ENCODE measurements at places on chromosomes 1 and 21. TPM values are rescaled to one million over a fixed set of nuclear protein-coding genes. Genes with fewer than 3 reads are reported as not detected.

The LDLRAD1 gene
- total RNA-seq = not detected

DNA sequence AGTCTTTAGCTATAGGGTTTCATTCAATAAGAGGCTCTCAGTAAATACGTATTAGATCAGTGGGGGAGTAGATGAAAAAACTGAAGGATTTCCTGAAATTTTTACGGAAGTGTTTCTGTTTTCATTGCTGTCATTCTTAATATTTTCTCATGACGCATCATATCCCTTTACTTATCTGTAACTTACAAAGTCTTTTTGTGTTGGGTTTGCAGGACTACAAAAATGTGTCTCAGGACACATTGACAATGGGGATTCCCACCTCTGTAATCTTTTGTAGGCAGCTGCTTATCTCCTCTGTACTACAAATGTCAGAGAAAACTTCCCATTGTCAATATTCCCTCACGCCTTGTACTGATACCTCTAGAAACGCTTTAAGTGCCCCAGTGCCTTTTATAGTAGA is 35.5 kb downstream of the CRP start:
- H3K27me3 ChIP-seq = no peaks in the 10 kb centered on the region
- H3K4me3 ChIP-seq = no peak overlapping the region

The FCGR2B gene
- 3.1 TPM for total RNA-seq

The UBXN10 gene
- 16.2 TPM for total RNA-seq

GRCh38 chr1:29370067-29370466 is 133.7 kb downstream of the PTPRU start:
- H3K27me3 ChIP-seq = peaks cover 30% of the 10 kb centered on the region
- H3K36me3 ChIP-seq = no peaks in the 10 kb centered on the region
- H3K4me1 ChIP-seq = no peaks in the 10 kb centered on the region
- H3K4me3 ChIP-seq = no peak overlapping the region

- H3K36me3 ChIP-seq = peaks cover 47% of the 10 kb centered on the region
- no peak overlapping the region for H3K27ac ChIP-seq
- no peak overlapping the region for H3K4me3 ChIP-seq
- H3K27me3 ChIP-seq = no peaks in the 10 kb centered on the region
These were observed 51.4 kb downstream of the YARS1 start for GRCh38 chr1:32765570-32766327.

The COL9A2 gene
- total RNA-seq = 0.47 TPM

The PPIAL4G gene
- not detected for total RNA-seq

- H3K27me3 ChIP-seq = peaks cover 23% of the 10 kb centered on the region
- no peak overlapping the region for H3K4me3 ChIP-seq
- H3K27ac ChIP-seq = no peak overlapping the region
- H3K4me1 ChIP-seq = no peaks in the 10 kb centered on the region
These were observed 33.1 kb upstream of the ERRFI1 start for GRCh38 chr1:8059161-8059622.

- H3K36me3 ChIP-seq = no peaks in the 10 kb centered on the region
- no peak overlapping the region for H3K4me3 ChIP-seq
- DNase-seq = no peak
- H3K27me3 ChIP-seq = peaks cover 3% of the 10 kb centered on the region
These were observed 25.5 kb downstream of the JAM2 start for GRCh38 chr21:25664491-25664931.

- no peaks in the 10 kb centered on the region for H3K27me3 ChIP-seq
- peak overlapping the region; percentile 96 for H3K4me3 ChIP-seq
- H3K36me3 ChIP-seq = peaks cover 29% of the 10 kb centered on the region
These were observed 517 bp downstream of the LRIG2 start for GRCh38 chr1:113073479-113073950.

The NSUN4 gene
- 44.4 TPM for total RNA-seq

The C1orf94 gene
- total RNA-seq = not detected

- H3K4me1 ChIP-seq = peaks cover 18% of the 10 kb centered on the region
- no peaks in the 10 kb centered on the region for H3K27me3 ChIP-seq
- no peak overlapping the region for H3K27ac ChIP-seq
- no peak overlapping the region for H3K4me3 ChIP-seq
- no peak for DNase-seq
These were observed 17.6 kb downstream of the CAPN2 start for GRCh38 chr1:223729906-223730305.

DNA sequence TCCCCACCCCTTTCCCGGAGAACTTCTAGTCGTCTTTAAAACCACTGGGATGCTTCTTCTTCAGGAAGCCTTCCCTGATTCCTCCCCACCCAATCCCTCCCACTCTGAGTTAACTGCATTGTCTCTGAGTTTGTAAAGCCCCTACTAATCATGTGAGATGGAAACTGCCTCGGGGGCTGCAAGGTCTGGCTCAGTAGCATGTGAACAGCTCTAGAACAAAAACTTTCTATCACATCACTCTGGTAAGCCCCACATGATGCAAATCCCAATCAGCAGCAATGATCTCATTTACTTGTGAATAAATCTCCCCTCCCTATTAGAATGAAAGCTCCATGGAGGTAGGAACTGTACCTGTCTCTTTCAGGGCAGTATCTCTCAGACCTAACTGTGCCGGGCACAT is 141.0 kb upstream of the JUN start:
- no peak for DNase-seq
- no peak overlapping the region for H3K27ac ChIP-seq
- H3K27me3 ChIP-seq = peaks cover 3% of the 10 kb centered on the region
- no peak overlapping the region for H3K4me3 ChIP-seq

DNA sequence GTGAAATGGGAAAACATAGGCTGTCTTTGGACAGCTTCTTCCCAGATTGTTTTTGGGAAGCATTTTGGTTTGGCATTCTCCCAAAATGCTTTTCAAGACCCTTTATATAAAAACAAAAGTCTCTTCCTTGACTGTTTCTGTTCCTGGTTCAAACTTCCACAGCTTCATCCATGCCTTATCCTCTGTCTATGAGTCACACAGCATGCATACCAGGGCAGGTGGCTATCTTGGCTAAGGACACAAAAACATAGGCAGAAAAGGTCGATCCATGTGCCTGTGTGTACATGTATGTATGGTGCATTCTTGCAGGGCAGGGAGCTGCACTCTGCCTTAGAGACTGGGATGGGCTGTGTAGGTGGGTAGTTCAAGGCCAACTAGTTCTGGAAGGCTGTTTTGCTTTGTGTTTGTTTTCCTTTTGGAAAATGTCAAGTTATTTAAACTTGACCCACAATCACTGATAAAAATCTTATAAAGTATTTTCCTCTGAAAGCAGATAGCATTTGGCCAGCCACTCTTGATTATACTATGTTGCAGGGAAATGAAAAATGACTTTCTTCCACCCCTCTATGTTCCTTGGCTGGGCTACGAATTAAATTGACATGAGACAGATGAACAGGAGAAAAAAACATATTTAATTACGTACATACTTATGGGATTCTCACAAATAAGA is 437.0 kb downstream of the SIPA1L2 start:
- H3K27me3 ChIP-seq = no peaks in the 10 kb centered on the region
- H3K4me1 ChIP-seq = no peaks in the 10 kb centered on the region
- DNase-seq = no peak
- no peak overlapping the region for H3K4me3 ChIP-seq

DNA sequence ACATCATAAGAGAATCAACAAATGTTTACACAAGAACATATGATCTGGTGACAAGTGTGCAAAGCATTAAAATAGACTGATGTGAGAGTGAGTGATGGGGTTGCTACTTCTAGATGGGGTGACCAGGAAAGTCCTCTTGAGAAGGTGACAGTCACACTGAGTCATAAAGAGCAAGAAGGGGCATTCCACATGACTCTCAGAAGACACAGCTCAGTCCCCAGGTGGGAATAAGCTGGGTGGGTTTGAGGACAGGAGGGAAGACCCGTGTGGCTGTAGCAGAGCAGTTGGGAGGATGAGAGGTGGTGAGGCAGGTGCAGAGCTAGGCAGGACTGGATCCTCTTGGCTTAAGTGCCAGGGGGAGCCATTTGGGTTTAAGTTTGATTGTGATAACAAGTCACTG is 53.1 kb downstream of the TNR start:
- no peak overlapping the region for H3K4me3 ChIP-seq
- no peak for DNase-seq

DNA sequence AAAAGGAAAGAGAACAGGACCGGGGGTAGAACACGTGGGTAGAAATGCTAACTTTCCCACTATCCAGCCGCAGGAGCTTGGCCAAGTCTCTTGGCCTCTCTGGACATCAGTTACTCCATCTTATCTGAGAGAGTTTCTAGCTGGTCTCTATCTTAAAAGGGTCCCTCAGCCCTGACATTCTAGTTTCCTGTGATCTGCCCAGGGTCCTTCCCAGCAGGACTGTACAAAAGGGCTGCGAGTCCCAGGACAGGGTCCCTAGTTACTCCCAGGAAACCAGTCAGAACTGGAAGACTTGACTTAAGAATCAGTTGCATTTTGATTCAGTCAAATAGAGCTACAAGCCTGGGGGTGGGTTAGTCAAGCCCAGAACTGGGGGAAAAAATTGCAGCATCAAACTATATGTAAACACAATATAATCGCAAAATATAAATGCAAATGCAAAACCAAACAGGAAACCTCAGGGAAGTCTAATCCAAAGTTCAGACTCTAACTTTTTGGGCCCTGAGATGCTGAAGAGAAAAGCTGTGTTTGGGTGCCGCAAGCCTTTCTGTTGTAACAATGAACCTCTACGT is 2.9 kb downstream of the ASAP3 start:
- H3K36me3 ChIP-seq = peaks cover 5% of the 10 kb centered on the region
- no peak overlapping the region for H3K4me3 ChIP-seq
- no peak overlapping the region for H3K27ac ChIP-seq
- DNase-seq = no peak

DNA sequence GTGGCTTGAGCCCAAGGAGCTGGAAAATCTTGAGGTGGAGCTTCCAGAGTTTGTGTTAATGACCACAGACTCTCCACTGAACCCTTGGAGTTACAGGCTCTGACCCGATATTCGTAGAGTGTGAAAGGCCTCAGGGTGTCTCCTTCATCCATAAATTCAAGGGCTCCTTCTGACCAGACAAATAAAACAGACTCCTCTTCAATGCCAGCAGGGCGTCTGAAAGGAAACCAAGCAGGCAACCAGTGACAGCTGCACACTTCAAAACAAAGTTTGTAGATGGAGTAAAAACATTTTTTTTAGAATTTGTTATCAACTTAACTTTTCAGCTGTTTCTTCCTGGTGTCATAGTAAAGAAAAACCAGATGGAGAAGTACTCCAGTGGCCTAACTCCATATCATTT is 161.1 kb downstream of the KCTD3 start:
- DNase-seq = no peak
- no peaks in the 10 kb centered on the region for H3K36me3 ChIP-seq
- H3K4me1 ChIP-seq = no peaks in the 10 kb centered on the region
- H3K27me3 ChIP-seq = no peaks in the 10 kb centered on the region

DNA sequence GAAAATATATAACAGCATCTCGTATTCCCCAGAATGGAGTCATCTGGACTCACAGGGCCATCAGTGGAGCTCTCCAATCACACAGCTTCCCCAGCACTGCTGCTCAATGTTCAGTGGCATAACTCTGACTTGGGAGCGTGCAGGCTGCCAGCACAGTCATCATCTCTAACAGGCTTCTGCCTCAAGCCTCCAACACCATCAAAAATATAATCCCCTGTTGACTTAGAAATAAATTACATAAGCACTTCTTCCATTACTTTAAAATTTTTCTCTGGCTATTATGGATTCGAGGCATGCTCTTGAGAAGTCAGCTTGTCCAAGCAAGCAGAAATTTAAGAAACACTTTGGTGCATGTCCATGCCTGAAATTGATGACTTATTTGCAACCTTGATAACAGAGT is 6.2 kb downstream of the DUSP23 start:
- no peaks in the 10 kb centered on the region for H3K36me3 ChIP-seq
- H3K4me1 ChIP-seq = no peaks in the 10 kb centered on the region
- no peak overlapping the region for H3K27ac ChIP-seq
- no peaks in the 10 kb centered on the region for H3K27me3 ChIP-seq
- no peak overlapping the region for H3K4me3 ChIP-seq

GRCh38 chr1:210937846-210938245 is 196.1 kb downstream of the KCNH1 start:
- H3K4me1 ChIP-seq = no peaks in the 10 kb centered on the region
- H3K36me3 ChIP-seq = no peaks in the 10 kb centered on the region
- no peak overlapping the region for H3K27ac ChIP-seq

The CCDC17 gene
- 2.0 TPM for total RNA-seq

DNA sequence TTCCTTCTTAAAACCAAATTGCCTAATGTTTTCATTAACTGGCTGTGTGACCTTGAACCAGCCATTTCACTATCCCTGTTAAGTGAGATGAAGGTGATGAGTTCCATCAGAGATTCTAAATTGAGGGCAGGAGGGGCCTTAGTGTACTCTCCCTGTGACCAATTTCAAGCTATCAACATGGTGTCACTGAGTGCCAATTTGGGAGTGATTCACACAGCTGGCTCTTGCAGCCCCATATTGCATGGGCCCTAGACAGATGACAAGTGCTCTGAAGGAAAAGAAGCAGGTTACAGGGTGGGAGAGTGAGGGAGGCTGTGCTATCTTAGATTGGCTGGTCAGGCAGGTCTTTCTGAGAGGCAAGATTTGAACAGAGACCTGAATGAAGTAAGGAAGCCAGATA is 13.0 kb upstream of the TACSTD2 start:
- DNase-seq = no peak
- no peaks in the 10 kb centered on the region for H3K4me1 ChIP-seq
- no peak overlapping the region for H3K27ac ChIP-seq
- H3K36me3 ChIP-seq = no peaks in the 10 kb centered on the region
